ENCODE measurements at places on chromosomes 1 and 21.

DNA sequence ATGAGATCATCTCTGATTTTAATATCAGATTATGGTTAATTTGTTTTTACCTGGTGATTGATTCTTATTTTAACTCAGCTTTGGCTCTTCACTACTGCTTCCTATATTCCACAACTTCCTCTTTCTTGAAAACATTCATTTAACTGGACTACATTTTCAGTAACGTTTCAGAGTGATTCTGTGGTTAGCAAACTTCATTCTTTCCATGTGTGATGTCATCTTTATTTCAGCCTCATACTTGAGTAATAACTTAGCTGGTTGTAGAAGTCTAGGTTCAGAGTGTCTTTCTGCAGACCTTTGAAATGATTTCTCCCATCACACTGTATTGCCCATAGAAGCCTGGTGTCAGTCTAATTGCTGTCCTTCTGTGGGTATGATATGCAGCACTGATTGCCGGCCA is 36.0 kb upstream of the SLC35F3 start:
- DNase-seq = no peak

DNA sequence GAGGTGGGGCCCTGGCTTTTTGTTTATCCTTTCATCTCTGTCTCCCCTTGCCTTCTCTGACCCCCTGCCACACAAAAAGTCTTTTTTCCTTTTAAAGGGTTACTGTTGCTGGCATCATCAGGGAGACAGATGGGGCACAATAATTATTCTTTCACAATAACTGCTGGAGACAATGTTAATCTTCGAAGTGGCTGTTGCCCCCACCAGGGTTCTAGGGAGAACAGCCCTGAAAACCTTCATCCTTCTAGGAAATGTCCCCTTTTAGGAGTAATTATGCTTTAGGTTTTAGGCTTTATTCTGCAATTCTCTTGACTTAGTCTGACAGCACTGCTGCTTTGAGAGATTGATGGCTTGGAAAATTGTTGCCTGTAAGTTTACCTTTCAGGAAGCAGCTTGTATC is 150.0 kb downstream of the NOS1AP start:
- DNase-seq = no peak

- no peak for DNase-seq
These were observed 634 bp downstream of the MYCBP start for GRCh38 chr1:38872401-38873026.

- no peak for DNase-seq
These were observed 25.4 kb upstream of the PARP1 start for GRCh38 chr1:226433341-226433720.

- DNase-seq = no peak
These were observed 294.6 kb downstream of the RPS6KC1 start for GRCh38 chr1:213345621-213346020.

DNA sequence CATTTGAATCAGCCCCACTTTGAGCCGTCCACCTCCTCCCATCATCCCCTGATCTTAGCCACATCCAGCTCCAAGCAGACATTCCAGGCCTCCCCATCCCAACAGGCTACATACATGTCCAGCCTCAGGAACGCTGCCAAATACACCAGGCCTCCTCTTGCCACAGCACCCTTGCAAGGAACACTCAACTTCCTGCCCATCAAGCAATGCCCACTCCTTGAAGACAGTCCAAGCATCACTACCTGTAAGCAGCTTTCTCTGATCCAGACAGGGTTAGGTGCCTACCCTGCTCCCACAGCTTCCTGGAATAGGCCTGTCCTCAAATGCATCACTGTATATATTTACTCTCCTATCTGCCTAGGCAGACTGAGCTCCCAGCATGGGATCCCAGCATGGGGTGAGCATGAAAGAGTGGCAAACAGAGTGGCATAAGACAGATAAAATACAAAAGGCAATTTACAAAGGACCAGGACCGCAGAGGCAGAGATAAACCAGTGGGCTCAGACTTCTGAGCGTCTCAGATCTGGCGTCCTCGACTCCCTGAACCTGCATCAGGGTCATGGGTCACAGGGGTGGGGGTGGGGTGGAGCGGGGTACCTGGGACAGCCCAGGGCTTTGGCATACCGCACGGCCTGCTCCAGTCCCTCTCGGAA is 816 bp downstream of the HYI start:
- DNase-seq = peak; percentile 25

DNA sequence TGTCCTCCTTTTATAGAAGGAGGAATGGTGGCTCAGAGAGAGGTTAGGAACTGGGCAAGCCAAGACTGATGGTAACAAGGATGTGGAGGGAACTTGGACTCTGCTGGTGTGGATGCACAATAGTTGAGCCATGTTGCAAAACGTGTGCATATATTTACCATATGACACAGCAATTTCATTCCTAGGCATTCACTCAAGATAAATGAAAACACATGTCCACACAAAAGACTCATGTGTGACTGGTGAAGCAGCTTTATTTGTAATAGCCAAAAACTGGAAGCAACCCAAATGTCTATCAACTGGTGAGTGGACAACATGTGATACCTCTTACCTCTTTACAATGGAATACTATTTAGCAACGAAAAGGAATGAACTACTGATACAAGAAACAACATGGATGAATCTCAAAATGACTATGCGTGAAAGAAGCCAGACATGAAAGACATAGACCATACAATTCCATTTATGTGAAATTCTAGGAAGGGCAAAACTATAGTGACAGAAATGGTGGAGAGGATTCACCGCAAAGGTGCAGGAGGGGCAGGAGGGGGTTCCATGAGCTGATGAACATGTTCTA is 36.2 kb downstream of the CAMK2N1 start:
- DNase-seq = peak; percentile 54

GRCh38 chr1:64823691-64824476 is 79.0 kb downstream of the RAVER2 start:
- DNase-seq = peak; percentile 54

DNA sequence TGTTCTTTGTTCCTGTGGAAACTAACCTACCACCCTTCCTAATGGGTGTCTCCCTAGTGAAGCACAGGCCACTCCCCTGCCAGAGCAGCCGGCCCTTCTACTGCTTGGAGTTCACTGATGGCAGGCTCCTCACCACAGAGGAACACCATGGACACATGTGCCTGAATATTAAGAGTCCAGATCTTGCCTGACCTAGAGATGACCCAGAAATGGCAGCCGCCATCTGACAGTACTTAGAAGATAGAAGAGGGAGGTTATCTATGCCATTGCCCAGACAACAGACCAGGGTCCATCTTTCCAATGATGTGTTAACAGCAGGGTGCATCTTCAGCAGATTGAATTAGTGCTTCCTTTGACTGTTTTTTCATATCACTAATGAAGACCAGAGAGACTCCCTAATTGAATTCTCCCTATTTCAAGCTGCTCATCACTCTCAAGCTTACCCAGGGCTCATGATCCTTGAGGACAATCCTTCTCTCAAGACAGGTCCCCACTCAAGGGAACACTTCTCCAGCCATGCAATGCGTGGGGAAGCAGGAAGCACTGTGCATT is 59.8 kb downstream of the PLEKHA6 start:
- no peak for DNase-seq

- DNase-seq = no peak
These were observed 8.7 kb downstream of the KIRREL1 start for GRCh38 chr1:158002022-158002630.

Measured in AG09319 (cell line).